COR-L47 (cell line): ENCODE measurements at places on chromosomes 1 and 21.

DNA sequence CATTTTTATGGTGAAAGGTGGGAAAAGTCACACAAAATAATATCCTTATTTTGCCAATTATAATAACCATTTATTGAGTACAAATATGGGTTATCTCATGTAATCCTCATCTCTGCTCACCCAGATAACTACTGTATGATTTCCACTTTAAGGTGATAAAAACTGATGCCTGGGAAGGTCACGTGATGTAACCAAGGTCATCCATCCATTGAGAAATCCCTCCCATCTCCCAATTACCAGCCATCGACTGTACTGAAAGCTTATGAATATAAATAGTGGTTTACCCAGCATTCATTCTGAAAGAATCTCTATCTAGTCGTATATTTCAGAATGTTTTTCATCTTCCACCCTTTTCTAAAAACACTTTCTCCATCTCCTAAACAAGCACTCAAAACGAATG is 55.0 kb upstream of the IFNAR2 start:
- no peak for DNase-seq

DNA sequence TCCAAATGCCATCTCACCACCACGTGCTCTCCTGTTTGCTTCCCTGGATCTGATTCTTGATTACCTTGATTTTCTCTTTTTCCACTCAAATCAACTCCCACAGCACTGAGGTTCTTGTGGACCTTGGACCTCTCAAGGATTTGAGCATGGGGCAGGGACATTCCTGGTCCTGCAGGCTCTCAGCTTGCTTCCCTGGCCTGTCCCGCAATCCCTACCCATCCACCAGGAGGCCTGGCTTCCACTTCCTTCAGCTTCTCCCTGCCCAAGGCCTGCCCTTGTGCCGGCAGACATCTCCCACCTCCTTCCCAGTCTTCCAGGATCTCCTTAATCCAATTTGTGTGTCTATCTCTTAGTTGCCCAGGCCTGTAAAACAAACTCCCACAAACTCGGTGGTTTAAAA is 21.6 kb downstream of the PLA2G2A start:
- no peak for DNase-seq

- DNase-seq, result no peak
Observed at GRCh38 chr1:202200669-202201068, 7.1 kb downstream of the LGR6 start.

- DNase-seq, result peak; percentile 70
Observed at GRCh38 chr1:32400876-32401631, 6.8 kb upstream of the BSDC1 start.

DNA sequence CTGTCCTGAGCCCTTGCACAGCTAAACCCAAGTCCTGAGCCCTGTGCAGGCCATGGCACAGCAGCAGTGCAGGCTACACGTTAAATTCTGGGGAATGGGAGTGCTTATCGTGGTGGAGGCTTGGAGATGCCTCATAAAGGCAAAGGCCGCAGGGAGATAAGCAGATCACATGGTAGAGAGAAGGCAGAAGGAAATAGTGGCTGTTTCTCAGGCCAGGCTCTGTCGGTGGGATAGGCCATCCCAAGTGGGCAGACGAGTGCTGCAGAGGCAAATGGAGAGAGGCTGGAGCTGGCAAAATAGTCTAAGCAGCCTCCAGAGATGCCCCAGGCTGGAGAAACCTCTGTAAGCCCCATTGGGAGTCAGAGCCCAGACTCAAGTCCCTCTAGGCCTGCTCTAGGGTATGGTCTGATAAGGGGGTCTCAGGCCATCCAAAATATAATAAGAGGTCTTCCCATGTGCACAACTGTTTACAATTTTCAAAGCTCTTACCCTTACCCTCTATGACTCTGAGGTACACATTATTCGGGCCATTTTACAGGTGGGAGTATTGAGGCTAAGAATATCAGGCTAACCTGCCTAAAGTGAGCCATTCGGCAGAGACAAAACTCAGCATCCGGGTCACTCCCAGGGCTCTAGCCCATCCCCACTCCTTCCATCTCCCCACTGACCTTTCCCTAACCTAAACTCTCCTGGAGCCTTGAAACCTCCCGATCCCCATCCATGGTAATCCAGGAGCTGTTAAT is 79.6 kb downstream of the NKAIN1 start:
- no peak for DNase-seq

DNA sequence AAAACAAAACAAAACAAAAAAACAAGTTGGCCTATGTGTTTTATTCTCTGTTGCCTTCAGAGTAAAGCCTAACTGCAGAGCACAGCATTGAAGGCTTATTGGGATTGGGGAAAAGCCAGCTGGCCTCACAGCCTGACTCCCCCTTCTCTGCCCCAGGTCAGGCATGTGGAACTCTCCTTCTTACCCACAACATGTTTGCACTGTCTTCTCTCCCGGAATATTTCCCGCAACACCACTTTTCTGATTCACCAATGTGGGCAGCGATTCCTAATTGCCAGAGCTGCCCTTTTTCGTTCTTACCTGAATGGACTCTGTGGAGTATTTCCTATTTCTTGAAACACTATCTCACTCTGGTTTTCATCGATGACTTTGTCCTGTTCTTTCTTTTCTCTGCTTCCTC is 2.8 kb upstream of the TARBP1 start:
- DNase-seq, result no peak

DNA sequence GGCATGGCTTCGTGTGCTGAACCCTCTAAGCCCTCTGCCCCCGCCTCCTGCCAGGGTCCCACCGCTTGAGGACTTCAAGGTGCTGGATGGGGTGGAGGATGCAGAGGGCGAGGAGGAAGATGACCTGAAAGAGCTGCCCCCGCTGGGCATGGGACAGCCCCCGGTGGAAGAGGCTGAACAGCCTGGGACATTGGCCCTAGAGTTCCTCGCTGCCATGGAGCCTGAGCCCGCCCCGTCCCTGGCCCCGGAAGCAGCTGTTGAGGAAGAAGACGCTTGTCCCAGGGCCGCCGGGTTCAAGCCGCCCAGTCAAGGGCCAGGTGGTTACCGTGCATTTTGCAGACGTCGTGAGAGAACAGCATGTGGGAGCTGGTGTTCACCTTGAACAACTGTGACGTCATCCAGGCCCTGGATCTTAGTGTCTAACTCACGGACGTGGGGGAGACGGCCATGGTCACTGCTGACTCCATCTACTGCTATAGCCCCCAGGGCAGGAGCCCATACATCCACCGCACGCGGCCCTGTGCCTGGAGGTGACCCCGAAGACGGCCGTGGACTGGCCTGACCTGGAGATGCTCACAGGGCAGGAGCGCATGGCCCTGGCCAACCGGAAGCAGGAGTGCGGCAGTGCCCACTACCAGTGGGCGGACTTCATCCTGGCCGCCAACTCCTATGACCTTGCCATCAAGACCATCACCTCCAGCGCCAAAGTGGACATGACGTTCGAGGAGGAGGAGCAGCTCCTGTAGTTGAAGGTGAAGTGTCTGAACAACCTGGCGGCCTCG is 90.1 kb downstream of the PPP1R12B start:
- no peak for DNase-seq

DNA sequence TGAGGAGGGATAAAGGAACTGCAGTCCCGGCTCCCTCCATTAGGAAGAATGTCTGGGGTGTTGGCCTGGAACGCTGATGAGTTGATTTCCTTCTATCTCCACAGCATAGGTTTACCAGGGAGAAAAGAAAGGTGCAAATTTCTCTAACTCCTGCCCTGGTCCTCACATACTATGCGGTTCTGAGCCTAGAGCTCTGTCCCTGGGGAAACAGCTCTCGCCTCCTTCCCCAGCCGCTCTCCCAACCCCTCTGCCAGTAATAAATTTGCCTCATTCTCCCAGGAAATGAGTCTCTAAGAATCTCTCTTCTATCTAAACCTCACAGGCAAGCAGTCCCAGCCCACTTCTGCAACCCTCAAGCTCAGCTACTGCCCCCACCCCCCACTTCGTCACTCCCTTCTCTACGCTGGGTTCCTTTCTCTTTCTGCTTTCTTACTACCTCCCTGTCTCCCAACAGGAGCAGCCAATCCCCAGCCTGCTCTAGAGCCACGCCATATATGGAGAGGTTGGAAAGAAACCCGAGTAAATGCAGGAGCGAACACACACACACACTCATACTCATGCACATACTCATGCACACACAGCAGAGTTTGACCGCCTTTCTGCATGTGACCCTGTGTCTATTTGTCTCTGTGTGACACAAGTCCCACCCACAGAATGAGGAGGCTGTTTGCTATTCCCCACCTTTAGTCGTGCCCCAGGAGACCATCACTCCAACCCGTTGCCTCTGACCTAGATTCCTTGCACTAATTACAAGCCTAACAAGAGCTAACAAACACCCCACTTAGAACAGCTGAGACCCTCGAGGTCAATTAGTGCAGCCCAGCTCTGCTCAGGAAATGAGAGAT is 13.4 kb downstream of the PLEKHO1 start:
- peak; percentile 47 for DNase-seq

DNA sequence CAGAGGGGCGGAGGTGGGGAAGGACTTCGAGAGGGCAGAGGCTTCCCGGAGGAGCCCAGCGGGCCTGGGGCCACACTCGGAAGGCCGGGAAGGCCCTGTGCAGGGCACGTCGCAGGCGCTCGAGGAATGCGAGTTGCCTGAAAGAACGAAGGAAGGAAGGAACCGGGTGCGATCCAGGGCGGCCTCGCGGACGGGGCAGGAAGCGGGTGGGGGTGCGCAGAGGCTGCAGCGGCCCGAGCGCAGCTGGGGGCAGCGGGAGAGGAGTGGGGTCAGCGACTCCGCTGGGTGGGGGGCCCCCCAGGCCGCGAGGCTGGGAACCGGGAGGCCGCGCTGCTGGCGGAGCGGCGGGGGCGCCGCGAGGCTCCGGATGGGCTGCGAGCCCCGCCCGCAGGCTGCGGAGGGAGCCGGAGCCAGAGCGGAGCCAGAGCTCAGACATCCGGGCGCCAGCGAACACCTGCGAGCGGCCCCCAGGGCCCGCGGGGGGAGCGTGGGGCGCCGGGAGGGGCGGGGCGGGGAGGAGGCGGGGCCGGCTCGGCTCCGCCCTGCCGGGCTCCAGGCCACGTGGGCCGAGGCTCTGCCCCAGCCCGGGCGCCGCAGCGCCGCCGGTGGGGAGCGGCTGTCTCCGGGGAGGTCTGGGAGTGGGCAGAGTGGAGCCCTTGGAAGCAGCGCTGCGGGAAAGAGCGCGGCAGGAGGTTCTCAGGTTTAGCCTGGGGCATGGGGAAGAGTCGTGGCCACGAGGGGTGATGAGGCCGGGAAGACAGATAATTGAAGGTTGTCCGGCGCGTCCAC is 4.6 kb downstream of the ID3 start:
- DNase-seq, result peak; percentile 99

DNA sequence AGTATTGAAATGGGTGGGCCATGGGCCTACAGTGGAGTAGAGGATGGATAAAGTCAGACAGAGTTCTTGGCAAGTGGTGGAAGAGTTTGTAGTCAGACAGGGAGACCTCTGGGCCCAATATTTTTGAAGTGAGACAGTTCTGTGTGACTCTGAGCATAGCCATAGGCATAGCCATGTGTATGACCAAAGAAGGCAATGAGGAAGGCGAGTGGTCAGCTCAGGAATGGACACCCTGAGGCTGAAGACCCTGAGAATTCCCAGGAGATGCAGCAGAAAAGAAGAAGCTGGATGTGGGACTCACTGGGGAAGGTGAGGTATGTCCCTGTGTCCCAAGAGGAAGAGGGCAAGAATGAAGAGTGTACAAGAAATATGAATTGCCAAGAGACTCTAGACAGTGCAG is 210.6 kb upstream of the IRF2BP2 start:
- no peak for DNase-seq

DNA sequence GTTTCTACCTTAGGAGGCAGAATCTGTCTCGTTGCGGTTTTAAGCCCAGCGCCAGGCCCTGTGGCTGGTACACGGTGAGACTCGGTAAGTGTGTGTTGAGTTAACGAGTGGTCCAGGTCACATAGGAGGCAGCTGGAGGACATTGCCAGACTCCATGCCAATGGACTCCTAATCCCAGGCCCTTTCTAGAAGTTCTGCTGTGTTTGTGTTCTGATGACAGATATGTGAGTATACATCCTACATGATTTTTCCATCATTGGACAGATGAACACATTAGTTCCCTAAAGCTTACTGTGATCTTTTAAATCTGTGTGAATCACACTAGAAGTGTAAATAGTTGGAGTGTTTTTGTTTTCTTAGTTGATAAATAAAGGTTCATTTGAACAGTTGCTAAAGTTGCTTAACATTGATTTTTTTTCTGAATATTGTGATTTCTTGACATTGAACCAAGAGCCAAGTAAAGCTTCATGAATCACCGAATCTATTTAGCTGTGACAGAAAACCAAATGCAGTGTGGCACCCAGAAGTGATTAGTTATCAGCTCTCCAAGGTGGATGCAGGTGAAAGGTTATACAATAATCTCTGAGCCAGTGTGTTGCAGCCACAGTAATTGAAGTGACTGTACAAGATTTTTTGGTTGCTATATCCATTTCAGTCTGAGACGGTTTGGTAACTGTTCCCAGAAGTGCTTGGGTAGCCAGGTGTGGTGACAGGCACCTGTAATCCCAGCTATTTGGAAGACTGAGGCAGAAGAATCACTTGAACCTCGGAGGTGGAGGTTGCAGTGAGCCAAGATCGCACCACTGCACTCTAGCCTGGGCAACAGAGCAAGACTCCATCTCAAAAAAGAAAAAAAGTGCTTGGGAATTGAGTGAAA is 46.3 kb downstream of the DOP1B start:
- DNase-seq, result no peak

- no peak for DNase-seq
Observed at GRCh38 chr1:71427066-71427465, 346.2 kb upstream of the ZRANB2 start.

- no peak for DNase-seq
Observed at GRCh38 chr1:201598396-201598795, 59.5 kb downstream of the NAV1 start.

GRCh38 chr1:1435911-1436629 is 580 bp downstream of the VWA1 start:
- no peak for DNase-seq

- no peak for DNase-seq
Observed at GRCh38 chr1:214004014-214004413, 16.2 kb downstream of the PROX1 start.

DNA sequence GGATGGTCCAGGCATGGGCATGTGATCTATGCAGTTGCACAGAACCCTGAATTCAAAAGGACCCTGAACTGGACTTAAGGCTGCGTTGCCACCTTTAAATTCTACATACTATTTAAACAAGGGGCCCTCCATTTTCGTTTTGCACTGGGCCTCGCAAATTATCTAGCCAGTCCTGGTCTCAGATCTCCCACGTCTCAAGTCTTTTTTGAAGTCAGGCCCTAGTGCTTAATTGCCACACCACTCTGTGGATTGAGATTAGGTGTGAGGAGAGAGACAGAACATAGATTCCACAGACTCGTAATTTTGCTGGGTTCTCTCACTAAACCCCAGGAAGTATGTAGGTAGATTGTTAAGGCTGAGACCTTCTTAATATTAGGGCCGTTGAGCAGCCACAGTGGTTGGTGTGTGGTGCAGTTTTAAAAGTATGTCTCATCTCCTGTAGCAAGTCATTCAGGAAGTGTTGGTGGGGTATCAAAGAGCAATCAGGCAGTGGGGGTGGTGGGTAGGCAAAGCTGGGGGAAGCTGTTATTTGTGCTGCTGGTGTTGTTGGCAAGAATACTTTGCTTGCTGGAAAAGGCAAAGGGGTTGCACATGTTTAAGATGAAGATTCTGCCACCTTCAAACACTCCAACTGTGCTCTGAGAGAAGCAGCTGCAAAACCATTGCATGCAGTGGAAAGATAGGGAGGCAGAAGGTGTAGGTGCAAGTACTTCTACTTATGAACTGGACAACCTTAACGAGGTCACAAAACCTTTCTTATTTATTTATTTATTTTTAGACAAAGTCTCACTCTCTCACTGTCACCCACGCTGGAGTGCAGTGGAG is 11.2 kb downstream of the CD84 start:
- DNase-seq, result no peak
